NCI-H2081 treated with DMSO at 0.1 percent for 48 hours (cell line): ENCODE measurements at places on chromosomes 16 and 17.

GRCh38 chr17:32877164-32877764, 340 bp upstream of the MYO1D start:
- DNase-seq, result no peak

GRCh38 chr17:77315551-77316190, 174.9 kb downstream of the SEC14L1 start:
- no peak for DNase-seq

GRCh38 chr17:4261452-4261851, 2.3 kb downstream of the ANKFY1 start:
- no peak for DNase-seq

DNA sequence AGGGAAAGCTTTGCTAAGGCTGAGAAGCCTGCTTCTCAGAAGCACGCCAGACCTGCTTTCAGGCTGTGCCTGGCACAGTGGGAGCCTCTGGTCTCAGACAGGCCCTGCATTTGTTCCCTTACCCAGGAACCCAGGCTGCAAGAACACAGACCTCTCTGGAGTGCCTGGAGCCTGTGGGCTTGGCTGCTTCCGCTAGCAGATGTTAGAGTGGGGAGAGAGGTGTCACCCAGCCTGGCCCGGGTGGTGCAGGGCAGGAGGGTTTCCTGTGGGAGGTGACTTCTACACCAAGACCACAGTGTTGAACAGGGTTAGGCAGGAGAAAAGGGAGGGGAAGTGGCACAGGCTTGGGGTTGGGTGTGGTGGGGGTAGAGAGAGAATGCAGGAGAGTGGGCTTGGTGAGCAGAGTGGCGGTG, 35.8 kb upstream of the ADGRG1 start:
- no peak for DNase-seq

GRCh38 chr16:30561089-30561816, 3.1 kb upstream of the ZNF764 start:
- no peak for DNase-seq

GRCh38 chr16:50389900-50390299, 21.1 kb upstream of the BRD7 start:
- DNase-seq, result no peak

DNA sequence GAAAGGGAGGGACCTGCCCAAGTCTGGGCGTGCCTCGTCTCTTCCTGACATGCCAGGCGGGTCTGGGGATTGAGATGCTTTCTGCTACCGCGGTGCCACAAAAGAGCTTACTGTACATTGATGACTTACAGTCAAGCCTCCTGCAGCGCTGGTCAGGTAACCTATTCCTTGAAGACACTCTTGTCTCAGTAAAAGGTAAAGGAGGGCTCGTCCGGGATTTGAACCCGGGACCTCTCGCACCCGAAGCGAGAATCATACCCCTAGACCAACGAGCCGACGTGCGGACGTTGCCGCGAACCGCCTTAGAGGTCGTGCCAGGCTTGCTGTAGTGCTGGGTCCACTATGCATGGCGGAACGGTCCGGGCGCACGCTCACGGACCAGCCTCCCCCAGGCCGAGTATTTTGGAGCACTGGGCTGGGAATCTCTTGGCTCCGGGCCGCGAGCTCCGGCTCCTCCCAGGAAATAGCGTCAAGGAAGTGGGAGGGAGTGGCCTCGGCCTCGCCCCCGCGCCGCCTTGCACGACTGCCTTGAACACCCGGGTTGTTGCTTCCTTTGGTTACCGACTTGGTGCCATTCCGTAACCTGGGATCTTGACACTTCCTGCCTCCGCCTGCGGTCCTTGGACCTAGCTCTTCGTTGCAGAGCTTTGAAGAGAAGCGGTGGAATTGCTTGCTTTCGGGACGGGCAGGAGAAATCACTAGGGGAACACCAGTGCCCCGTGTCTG, 12.4 kb upstream of the AURKB start:
- peak; percentile 39 for DNase-seq

GRCh38 chr16:57532266-57532625, 4.1 kb downstream of the CCDC102A start:
- no peak for DNase-seq

GRCh38 chr16:7419441-7419840, 86.8 kb downstream of the RBFOX1 start:
- no peak for DNase-seq

DNA sequence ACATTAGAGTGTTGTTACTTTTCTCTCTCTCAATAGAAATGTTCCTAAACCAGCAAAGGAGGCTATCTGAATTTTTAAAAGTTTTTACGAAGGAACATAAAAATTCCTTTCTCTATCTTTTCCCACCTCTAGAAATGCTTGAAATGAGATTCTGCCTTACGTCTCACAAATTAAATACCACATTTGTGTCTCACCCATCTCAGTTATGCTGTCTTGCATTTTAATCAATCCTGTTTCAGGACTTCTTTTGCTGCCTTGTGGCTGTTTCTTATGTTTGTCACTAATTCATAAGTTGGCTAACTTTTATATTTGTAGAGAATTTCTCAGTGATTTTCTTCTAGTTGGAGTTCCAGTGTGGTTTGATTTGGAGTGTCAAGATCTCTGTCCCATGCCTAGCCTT, 3.5 kb downstream of the OMG start:
- DNase-seq, result no peak

GRCh38 chr17:16926571-16927451, 45.1 kb downstream of the TNFRSF13B start:
- DNase-seq, result no peak

GRCh38 chr17:71329310-71330098, 791.3 kb upstream of the SOX9 start:
- DNase-seq, result no peak

DNA sequence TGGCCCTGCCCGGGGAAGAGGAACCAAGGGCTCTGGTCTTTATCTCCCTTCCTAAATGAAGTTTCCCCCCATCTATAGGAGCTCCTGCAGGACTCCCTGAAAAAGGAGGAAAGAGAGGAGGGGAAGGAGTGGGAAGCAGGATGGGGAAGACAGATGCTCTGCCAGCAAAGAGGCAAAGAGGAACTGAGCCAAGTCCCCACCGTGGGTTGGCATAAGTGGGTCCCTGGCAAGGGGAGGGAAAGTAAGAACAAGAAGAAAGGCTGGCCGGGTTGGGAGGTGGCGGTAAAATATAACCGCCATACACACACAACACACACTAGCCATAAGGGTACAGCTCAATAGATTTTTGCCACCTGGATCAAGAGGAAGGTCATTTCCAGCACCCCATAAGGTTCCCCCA, 6.1 kb upstream of the EIF1 start:
- DNase-seq, result no peak

GRCh38 chr16:75475420-75475847, 10.9 kb upstream of the TMEM170A start:
- DNase-seq, result no peak

DNA sequence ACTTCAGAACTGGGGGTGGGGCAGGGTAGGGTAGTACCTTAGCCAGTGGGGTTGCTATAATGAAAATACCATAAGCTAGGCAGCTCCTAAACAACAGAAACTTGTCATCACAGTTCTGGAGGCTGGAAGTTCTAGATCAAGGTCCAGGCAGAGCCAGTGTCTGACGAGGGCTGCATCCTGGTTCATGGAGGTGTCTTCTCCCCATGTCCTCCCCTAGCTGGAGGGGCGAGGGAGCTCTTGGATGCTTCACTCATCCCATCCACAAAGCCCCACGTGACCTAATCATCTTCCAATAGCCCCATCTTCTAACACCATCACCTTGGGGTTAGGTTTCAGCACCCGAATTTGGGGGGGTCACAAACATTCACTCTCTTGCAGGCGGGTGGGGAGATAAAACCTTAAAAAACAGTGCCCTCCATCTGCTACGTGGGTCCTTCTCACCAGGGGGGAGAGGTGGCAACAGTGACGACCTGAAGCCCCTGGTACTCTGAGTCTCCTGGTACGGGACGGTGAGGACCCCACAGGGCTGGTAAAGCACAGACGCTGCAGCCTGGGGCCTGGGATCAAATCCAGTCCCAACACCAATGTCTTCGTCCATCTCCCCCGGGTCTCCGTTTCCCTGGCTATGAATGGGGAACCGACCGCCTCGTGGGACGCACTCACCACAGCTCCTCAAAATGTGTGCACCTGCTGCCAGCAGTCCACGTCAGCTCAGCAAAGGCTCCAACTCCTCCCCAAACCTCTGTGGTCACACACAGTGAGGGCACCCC, 22.8 kb downstream of the RAB40B start:
- no peak for DNase-seq

DNA sequence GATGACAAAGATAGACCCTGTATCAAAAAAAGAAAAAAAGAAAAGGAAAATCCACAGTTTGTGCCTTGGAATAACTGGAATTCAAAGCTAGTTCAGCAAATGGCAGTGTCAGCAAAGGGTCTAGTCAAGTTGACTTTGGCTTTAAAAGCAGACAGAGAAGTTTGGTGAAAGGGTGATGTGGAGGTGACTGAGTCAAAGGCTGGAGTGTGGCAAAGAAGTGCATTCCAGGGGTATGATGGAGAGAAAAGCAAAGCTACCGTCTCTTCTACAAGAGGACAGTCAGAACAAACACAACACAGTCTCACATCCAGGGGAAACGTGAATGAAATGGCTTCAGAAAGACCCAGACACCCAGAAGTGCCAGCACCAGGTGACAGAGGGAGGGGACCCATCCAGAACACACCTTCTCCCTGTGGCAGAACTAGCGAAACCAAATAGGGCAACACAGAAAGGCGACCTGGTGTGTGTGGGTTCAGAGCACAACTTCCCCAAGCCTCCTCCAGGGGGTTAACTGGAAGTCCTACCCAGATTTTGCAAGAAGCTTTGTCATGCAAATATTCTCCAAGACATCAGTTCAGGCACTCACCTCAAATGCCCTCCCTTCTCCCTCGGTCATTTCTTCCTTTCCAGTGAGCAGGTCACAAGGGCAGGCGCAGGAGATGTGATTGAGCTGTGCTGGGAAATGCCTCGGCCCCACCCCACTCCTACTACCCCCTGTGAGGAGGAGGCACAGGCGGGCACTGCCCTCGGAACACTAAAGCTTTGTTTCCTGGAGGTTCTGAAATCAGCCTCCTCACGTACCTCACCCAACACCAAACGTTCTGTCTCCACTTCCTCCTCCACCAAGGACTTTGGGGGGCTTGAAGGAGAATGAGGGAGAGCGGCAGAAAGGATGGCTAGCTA, 481.9 kb downstream of the SOX9 start:
- no peak for DNase-seq
